ENCODE measurements at places on chromosomes 2 and 18.

DNA sequence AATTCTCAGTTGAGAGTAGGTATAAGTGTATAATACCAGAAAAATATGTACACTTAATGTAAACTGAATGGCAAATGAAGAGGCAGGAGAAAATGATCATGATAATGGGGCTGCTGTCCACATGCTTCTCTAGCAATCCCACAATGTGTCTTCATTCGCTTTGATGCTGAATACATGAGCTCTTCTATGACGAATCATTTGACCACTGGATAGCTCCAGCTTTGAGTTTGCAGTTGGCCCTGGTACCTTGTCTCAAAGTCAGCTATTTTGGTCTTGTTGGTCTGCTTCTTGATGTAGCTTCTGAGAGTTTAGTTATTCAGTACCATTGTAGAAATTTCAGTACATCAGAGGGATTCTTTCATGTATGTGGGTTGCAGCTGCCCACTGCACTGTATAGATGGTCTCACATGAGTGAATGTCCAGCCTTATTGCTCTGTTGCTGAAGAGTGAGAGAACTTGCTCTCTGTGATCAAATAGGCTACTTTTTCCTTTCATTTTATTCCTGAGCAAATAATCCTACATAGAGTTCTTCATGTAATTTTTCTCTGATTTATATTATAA lies 105.1 kb downstream of the TTC27 start:
- no peak for DNase-seq

DNA sequence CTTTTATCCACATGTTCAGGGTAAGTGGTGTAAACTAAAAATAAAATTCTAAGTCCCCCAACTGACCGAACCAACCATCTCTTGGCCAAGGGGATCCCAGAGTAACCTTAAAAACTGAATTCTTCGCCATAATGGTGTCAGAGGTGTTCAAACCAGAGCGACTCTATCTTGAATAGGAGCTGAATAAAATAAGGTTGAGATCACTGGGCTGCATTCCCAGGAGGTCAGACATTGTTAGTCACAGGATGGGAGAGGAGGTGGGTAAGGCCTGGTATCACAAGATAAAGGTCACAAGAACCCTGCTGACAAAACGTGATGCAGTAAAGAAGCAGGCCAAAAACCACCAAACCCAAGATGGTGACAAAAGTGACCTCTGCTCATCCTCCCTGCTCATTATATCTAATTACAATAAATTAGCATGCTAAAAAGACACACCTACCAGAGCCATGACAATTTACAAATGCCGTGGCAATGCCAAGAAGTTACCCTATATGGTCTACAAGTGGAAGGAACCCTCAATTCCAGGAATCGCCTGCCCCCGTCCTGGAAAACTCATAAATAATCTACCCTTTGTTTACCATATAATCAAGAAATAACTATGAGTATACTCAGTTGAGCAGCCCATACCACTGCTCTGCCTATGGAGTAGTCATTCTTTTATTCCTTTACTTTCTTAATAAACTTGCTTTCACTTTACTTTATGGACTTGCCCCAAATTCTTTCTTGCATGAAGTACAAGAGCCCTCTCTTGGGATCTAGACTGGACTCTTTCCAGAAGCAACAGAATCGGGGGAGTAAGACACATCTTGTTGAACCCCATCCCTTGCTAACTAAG lies 302.4 kb downstream of the STK39 start:
- DNase-seq = no peak

- no peak for DNase-seq
Measured at GRCh38 chr2:216346781-216347180, 25.5 kb downstream of the MARCHF4 start.

DNA sequence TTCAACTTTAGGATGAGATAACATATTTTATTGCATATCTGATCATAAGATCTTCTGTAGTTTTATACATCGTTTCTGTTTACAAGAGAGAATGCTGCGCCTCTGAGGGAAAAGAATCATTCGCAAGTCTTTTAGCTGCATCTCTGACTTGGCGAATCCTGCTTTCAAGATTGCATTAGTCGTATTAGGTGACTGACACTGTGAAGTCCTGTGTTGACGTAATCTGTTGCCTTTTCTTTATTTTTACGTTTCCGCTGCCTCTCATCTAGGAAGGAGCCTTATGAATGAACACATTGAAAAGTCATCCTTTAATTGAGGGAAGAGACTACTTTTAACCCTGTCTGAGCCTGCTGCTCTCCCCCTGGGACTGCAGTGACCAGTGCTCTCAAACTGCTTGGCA lies 101.5 kb downstream of the LDLRAD4 start:
- no peak for DNase-seq

DNA sequence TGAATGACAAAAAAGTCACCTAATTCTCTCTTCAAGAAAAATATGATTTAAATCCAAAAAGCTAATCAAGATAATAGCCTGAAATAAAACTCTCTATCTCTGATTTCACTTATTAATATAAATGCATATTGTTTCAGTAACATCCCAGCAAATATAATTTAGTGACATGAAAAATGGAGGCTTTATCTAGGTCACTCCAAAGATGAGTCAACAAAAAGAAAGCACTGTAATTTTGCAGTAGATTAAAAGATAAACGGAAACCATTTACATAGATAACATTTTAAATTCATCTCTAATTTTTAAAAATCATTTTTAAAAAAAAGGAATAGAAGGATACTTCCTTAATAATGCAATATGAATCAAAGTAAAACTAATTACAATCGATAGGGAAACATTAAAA lies 76.9 kb downstream of the INPP5D start:
- DNase-seq = no peak

- DNase-seq = no peak
Measured at GRCh38 chr2:160402501-160402900, 91.1 kb downstream of the RBMS1 start.

DNA sequence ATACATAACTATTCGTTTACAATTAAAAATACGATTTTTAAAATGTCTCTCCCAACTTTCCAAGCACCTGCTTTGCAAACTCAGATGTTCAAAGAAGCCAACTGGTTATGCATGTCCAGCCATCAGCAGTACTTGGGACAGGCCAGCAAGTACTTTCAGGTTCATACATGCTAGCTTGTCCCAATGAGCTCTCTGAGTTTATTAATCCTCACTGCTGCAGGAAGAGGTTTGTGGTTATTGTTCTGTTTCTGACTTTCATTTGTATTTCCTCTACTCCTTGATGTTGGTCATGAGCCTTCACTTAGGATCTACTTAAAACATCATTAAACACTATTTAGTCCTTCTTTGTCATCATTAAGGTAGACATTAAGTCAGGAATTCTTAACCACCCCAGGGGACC lies 374.1 kb downstream of the LRATD1 start:
- no peak for DNase-seq

DNA sequence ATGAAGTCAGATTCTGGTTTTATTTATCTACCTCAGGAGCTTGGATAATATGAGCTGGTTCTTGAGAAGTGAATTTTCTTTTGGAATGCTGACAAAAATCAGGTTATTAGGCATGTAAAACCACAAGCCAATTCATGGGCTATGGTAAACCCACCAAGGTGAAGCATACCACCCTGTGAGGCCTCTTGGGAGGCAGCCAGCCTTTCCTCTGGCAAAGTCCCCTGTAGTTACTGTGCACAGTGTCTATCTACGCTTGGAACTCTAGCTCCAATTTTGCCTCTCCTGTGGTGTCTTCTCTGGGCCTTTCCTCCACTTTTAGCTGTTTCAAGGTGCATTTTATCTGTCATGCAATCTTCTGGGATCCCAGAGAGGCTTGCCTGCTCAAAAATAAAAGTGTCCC lies 242.7 kb upstream of the ZSWIM2 start:
- DNase-seq = no peak

GRCh38 chr2:119517433-119517832 lies 6.8 kb downstream of the SCTR start:
- no peak for DNase-seq

GRCh38 chr2:173855661-173856060 lies 109.5 kb downstream of the SP3 start:
- DNase-seq = no peak

- DNase-seq = no peak
Measured at GRCh38 chr2:231634951-231635875, 42.5 kb downstream of the TEX44 start.

GRCh38 chr2:163171786-163172530 lies 333.4 kb upstream of the KCNH7 start:
- no peak for DNase-seq

DNA sequence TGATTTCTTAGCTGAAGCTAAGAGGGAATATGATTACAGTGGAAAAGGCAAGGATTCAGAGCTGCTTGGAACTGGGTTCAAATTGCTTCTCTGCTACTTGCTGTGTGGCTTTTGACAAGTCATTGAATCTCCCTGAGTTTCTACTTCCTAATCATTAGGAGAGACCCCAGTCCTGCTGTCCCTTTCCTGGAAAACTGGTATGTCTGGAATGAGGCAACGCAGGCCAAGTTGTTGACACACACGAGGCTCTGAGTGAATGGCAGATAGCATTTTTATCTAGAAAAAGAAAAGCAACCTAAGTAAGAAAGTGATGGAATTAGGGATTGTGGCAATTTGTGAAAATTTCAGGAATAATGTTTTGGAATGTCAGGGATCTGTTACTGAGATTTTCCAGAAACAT lies 123.6 kb downstream of the LPIN1 start:
- no peak for DNase-seq

DNA sequence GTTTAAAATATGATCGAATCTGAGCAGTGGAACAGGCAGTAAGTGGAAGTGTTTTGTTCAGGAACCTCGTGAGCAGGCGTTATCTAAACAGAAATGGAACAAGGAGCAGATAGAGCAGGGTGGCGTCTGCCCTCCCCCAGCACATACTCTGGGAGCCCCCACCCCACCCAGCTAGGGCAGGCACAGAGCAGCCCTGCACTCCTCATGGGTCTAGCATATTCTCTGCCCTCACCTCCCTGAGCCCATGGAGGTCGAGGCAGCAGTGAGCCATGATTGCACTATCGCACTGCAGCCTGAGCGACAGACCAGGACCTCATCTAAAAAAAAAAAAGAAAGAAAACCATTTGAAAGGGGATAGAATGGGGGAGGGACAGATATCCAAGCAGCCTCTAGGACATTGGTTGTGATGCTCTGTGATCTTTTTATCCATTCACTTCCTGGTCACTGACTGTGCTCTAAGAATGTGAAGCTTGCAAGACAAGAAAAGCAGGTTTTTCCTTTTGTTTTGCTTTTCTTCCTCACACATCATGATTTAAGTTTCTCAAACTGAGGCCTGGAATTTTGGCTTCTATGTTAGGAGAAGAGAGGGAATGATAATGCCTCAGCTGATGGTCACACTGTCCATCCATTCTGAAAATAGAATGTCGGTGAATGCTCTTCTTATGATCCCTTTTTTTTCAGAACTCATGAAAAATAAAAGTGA lies 3.1 kb downstream of the MLPH start:
- no peak for DNase-seq

GRCh38 chr2:128774320-128775216 lies 455.9 kb upstream of the HS6ST1 start:
- no peak for DNase-seq

DNA sequence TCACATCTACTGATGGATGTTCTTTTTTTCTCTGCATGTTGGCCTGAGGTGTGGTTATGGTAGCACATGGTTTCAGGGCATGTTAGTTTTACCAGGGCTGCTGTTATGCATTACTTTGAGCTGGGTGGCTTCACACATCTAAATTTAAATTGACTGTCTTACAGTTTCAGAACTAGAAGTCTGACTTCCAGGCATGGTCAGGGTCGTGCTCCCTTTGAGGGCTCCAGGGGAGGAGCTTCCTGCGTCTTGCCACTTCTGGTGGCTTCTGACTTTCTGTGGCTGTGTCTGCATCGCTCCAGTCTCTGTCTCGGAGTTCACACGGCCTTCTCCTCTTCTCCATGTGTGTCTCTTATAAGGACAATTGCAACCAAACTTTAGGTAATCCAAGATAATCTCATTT lies 143.9 kb downstream of the GALR1 start:
- no peak for DNase-seq

DNA sequence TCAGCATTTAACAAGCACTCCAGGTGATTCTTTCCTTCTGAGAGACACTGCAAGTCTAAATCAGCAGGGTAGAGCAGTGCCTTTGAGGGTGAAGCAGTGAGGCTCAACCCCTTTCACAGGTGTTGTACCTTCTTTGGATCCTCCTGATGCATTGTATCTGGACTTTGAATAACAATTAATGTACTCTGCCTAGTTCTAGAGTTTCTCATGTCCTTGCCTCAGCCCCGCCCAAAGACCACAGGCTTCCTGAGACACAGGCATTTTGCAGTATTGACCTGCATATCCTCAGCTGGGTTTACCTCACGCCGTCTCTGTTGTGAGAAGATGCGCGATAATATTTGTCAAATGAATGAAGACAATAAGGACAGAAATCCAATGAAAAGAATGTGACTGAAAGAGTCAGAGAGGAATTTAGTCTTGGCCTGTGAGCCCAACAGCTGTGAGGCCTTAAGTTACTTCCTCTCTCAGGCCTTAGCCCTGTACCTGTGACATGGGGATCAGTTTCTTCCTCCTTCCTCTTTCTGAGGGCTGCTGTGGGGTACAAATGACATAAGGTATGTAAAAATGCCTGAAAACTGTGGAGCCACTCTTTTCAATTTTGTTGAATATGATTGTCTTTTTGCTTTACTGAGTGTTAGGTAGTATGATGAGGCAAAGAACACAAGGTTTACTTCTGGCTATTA lies 43.7 kb downstream of the WIPF1 start:
- no peak for DNase-seq

DNA sequence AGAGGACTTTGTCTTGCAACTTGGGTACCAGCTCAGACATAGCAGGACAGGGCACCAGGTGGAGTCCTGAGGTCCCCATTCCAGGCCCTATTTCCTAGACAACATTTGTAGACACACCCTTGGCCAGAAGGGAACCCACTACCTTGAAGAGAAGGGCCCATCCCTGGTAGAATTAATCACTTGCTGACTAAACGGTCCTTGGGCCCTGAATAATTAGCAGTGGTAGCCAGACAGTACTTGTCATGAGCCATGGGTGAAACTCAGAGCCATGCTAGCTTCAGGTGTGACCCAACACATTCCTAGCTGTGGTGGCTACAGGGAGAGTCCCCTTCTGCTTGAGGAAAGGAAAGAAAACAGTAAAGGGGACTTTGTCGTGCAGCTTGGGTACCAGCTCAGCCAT lies 28.5 kb upstream of the ACTR2 start:
- no peak for DNase-seq

DNA sequence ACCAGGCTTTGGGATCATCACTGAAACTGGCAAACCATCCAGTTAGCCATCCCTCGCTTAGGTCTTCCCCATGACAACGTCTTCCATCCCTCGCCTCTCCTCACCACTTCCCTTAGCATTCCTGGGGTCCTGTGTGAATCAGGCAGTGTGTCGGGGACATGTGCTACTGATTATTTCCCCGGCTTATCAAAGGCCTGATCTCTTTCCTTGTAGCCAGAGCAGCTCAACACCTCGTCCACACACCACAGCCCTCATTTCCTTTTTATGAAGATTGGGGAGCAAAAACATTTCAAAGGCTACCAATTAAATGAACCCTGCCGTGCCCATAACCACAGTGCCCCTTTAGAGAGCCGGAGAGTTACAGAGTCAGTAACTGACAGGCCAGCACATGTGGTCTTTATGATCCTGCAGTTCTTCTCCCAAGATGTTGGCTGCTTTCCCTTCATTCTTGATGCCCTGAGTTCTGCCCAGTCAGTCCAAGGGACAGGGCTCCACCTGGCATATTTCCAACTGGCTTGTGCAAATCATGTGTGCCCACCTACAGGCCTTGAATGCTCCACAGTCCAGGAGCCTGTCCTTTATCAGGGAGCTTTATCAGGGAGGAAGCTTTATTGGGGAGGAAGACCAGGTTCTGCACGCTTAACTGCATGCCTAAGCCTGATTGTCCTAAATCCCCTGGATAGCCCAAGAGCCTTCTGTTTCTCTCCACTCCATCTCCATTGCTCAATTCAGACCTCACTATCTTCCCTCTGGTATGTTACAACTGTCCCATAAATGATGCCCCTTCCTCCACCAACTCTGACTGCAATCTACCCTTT lies 343.1 kb downstream of the CYRIA start:
- DNase-seq = no peak
